Chondrocyte (in vitro differentiated cells): ENCODE measurements at places on chromosomes 6 and 20. TPM values are rescaled to one million over a fixed set of nuclear protein-coding genes. Genes with fewer than 3 reads are reported as not detected.

- H3K27me3 ChIP-seq: no peaks in the 10 kb centered on the region
- no peaks in the 10 kb centered on the region for H3K36me3 ChIP-seq
- no peak overlapping the region for H3K4me3 ChIP-seq
- H3K27ac ChIP-seq: no peak overlapping the region
- DNase-seq: no peak
Measured at GRCh38 chr20:45047581-45048119, 53.3 kb downstream of the KCNS1 start.

Gene RAB22A
- 25.2 to 29.0 TPM (median 26.4 TPM) in 3 replicates for total RNA-seq

DNA sequence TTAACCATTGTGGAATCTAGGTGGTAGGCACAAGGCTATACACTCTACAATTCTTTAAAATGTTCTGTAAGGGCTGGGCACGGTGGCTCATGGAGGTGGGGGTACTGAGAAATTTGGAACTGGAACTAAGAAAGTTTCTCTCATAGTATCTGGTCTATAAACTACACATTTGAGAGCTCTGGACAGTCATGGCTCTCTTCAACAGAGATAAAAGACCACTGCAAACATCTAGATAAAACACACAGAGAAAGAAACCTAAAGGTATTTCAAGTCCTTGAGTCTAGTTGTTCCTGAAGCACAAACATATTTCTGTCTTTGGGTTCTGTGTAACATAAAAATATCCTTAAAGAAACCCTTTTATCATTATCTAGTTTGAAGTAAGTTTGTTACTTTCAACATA, 35.2 kb downstream of the ILRUN start:
- H3K36me3 ChIP-seq: no peaks in the 10 kb centered on the region
- peaks cover 55% of the 10 kb centered on the region for H3K4me1 ChIP-seq
- no peak overlapping the region for H3K4me3 ChIP-seq
- H3K27ac ChIP-seq: peak overlapping the region; percentile 14
- H3K27me3 ChIP-seq: no peaks in the 10 kb centered on the region

Gene KCNS1
- 0.55 to 1.1 TPM (median 0.59 TPM) in 3 replicates for total RNA-seq

DNA sequence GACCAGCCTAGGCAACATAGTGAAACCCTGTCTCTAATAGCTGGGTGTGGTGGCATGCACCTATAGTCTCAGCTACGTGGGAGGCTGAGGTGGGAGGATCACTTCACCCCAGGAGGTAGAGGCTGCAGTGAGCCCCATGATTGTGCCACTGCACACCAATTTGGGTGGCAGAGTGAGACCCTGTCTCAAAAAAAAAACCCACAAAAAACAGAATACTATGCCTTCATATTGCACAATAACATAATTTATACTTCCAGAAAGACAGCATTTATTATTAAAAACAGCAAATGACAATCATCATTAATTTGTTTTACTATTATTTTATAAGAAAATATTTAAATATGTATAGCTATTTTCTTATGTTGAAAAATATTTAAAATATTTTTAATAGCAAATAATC, 30.0 kb upstream of the CARMIL1 start:
- no peak for DNase-seq
- no peaks in the 10 kb centered on the region for H3K27me3 ChIP-seq
- H3K27ac ChIP-seq: peak overlapping the region; percentile 76

- peaks cover 35% of the 10 kb centered on the region for H3K4me1 ChIP-seq
- no peak for DNase-seq
- no peak overlapping the region for H3K27ac ChIP-seq
- H3K27me3 ChIP-seq: no peaks in the 10 kb centered on the region
- H3K4me3 ChIP-seq: no peak overlapping the region
Measured at GRCh38 chr6:145147981-145148749, 587.2 kb downstream of the EPM2A start.

DNA sequence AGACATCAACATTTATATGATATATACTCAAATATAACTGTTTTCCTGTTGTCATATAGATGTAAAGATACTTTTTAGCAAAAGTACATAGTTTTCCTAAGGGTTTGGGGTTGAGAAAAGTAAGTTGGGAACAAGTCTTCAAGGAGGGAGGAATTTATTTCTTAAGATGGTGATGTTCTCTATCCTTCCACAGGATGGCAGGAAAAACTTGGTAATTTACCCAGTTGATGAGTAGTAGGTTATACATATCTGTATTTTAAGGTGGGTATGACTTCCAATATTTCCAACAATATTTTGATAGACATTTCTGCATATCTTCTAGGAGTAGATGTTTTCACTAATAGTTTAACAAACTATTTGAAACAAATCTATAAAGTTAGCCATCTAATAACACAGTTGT, 254.4 kb downstream of the RIMS1 start:
- DNase-seq: no peak
- H3K27me3 ChIP-seq: no peaks in the 10 kb centered on the region
- H3K36me3 ChIP-seq: no peaks in the 10 kb centered on the region
- H3K27ac ChIP-seq: no peak overlapping the region

DNA sequence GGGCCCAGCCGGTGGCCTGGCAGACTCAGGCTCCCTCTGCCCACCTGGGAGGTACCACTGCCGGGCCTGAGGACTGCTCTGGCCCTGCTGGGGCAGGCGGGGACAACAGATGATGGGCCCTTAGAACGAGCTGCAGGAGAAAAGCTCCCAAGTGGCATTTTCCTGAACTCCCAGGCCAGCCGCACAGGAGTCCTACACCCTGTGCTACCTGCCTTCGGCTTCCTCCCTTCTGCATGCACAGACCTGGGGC, 41.3 kb downstream of the DSTN start:
- DNase-seq: no peak
- H3K36me3 ChIP-seq: peaks cover 27% of the 10 kb centered on the region
- H3K4me3 ChIP-seq: no peak overlapping the region
- peaks cover 68% of the 10 kb centered on the region for H3K4me1 ChIP-seq

Gene OR2H2
- total RNA-seq: not detected in 3 replicates

DNA sequence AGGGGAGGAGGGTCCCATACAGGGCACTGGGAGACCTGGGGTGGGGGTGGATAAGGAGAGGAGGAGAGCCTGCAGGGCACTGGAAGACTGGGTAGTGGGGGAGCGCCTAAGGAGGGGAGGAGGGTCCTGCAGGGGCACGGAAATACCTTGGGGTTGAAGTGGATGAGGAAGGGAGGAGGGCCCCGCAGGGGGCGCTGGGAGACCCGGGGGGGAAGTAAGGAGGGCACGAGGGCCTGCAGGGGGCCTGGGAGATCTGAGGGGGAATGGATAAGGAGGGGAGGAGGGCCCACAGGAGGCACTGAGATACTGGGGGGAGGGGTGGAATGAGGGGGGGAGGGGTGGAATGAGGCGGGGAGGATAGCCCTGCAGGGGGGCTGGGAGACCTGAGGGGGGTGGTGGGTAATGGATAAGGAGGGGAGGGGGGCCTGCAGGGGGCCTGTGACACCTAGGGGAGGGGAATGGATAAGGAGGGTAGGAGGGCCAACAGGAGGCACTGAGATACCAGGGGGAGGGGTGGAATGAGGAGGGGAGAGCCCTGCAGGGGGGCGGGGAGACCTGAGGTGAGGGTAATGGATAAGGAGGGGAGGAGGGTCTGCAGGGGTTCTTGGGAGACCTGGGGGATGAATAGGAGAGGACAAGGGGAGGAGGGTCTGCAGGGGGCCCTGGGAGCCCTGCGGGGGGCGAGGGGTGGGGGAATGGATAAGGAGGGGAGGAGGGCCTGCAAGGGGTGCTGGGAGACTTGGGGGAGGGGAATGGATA, 567 bp upstream of the CTCFL start:
- H3K27me3 ChIP-seq: peaks cover 6% of the 10 kb centered on the region
- H3K4me1 ChIP-seq: no peaks in the 10 kb centered on the region
- no peak for DNase-seq
- no peaks in the 10 kb centered on the region for H3K36me3 ChIP-seq
- H3K4me3 ChIP-seq: no peak overlapping the region
- H3K27ac ChIP-seq: no peak overlapping the region
